ENCODE measurements at places on chromosomes 12 and 14.

DNA sequence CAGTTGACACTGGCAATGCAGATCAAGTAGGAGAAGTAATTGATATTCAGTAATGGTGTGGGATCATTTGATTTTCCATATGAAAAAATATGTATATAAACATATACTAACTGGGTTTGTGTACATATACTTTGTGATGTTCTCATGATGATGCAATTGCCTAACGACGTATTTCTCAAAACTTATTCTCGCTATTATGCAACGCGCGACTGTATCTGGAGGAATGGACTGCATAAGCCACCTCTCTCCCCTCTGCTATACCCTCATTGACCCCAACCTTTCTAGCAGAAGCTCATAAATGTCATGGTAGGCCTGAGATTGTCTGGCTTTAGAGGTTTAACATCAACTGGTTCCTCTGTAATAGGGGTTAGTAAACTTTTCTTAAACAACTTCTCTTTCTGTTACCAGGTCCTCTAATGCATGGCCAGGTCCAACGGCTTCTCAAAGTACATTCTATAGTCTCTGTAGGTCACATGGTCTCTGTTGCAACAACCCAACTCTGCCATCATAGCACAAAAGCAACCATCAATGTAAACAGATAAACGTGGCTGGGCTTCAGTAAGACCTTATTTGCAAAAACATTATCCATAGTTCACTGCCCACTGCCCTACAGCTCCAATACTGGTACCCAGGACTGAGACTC, 59.3 kb downstream of the FOXN3 start:
- no peak for DNase-seq

- DNase-seq, result no peak
These were observed 1.4 kb upstream of the FOS start for GRCh38 chr14:75277008-75277814.

- no peak for DNase-seq
These were observed 916 bp upstream of the CHPT1 start for GRCh38 chr12:101696251-101697196.

GRCh38 chr12:7486512-7486911, 17.1 kb downstream of the CD163 start:
- no peak for DNase-seq

DNA sequence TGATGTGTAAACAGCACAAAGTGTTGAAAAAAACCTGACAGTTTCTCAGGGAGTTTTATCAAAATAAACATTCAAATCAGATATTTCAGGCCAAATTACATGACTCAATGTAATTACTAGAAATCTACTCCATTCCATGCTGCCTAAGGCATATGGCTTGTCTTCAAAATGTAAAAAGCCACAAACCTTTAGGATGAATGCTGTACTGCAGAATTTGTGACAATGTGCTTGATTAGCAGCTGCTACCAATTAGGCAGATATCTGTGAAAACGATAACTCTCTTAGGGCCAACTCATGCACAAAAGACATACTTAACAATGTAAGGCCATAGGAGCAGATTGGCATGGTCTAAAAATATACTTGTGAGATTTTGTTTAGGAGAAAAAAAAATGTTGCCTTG, 267.0 kb downstream of the DACT1 start:
- no peak for DNase-seq

DNA sequence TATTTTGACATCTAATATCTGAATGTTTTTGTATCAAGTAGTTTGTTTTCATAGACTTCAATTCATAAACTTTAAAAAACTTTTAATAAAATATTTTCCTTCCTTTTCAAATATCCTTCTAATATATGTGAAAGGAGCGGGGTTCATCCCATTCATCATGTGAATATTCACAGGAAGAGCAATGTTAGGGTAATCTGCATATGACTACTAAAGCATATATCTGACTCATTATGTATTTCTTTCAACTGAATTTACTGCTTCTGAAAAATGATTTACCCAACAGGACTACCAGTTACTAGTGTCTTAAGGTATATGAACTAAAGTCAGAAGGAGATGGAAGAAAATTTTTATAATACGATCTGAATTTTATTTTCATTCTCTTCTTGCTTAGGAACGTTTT, 30.5 kb downstream of the DHRS7 start:
- no peak for DNase-seq

- no peak for DNase-seq
These were observed 10.3 kb upstream of the FLVCR2 start for GRCh38 chr14:75568140-75568539.

DNA sequence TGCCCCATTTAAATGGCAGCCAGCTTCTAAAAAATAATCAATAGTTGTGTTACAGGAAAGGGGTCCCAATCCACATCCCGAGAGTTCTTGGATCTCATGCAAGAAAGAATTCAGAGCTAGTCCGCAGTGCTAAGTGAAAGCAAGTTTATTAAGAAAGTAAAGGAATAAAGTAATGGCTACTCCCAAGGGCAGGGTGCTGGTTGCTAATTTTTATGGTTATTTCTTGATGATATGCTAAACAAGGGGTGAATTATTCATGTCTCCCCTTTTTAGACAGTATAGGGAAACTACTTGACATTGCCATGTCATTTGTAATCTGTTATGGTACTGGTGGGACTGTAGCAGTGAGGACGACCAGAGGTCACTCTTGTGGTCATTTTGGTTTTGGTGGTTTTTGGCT, 591.3 kb downstream of the LRFN5 start:
- no peak for DNase-seq

DNA sequence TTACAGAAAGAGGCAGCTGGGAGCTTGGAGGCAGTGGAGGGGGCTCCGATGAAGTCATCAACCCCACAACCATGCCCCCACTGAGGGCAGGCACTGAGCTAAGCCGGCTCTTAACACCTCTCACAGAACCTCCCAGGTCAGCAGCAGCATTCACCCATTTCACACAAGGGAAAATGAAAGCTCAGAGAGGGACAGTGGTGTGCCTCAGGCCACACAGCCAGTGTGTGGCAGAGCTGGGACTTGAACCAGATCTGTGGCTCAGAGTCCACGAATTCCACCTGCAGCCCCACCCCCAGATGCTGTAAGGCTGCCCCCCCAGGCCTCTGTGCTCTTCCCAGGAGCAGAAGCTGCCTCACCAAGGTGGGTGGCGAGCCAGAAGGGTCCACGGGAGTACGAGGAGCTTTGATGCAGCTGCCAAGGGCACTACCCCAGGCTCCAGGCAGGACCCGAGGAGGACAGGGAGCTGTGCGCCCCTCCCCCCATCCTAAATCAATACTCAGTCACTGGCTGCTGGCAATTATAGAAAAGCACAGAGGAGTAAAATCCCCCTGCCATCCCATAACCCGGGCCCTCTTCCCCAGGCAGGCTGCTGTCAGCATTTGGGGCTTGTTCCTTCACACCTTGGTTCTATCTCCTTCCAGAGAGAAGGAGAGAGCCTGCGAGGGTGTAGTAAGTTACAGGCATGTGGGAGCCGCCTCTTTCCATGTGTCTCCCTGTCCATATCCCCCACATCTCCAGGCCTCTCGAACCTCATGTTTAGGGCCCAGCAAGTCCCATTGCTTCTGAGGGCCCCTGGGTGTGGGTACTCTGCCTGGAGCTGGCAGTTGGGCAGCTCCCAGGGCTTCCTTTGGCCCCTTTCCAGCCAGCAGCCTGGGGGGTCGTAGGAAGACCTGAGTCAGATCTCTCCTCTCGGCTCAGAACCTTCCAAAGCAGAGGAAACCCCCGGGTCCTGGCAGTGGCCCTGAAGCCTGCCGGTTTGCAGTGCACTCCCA, 47.6 kb downstream of the FAM222A start:
- DNase-seq, result no peak

DNA sequence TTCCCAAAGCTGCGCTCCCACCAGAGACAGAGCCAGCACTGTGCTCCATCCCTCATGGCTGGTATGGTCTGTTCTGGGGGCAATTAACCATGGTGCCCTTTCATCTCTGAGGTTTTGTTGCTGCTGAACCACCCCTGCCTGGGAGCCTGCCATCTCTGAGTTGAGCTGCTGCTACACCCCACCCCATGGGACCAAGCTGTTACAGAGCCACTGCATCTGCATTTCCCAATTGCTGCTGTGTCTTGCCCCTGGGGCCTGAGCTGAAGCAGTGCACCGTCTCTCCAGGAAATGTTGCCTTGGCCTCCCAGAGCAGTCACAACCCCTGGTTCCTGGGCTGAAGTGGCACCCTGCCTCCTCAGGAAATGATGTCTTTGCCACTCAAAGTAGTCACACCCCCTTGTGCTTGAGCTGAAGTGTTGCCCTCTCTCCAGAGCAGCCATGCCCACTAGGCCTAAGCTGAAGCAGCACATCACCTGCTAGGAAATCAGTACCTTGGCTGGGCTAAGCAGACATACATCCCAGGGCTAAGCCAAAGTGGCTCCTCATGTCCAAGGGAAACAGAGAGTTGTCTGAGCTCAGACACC, 140.3 kb downstream of the RERGL start:
- no peak for DNase-seq

DNA sequence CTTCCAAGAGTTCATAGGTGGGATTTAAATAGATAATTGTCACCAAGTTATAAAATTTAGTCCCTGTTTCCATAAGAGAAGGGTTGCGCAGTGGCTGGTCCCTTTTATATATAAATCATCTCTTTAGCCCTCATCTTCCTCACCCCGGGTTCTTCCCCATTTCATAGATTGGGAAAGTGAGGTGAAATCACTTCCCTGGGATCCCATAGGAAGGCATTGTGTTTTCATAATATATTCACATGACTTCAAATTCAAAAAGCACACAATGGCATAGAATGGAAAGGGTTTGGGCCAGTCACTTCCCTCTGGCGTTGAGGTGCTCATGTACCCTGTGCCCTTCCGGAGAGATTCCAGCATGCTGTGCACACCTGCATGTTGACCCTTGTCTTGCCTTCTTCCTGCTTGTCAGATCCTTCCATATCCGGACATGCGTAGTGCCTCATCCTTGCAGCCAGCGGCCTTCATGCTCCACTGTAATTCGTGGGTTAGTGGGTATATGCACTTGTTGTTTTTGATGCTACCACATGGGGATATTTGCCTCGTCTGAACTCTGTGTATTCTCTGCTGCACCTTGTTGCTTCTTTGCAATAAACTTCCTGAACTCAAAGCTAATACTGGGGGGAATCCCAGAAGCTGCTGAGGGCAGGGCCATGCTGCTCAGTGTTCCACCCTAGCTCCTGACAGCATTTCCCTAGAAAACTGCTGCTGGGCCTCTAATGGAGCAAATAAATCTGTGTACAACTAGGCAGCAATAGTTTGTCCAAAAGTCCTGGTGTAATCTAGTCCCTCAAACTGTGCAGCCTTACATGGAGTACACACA, 59.6 kb downstream of the ANAPC7 start:
- DNase-seq, result no peak

- DNase-seq, result no peak
These were observed 59.8 kb upstream of the KCNA1 start for GRCh38 chr12:4849795-4850345.

DNA sequence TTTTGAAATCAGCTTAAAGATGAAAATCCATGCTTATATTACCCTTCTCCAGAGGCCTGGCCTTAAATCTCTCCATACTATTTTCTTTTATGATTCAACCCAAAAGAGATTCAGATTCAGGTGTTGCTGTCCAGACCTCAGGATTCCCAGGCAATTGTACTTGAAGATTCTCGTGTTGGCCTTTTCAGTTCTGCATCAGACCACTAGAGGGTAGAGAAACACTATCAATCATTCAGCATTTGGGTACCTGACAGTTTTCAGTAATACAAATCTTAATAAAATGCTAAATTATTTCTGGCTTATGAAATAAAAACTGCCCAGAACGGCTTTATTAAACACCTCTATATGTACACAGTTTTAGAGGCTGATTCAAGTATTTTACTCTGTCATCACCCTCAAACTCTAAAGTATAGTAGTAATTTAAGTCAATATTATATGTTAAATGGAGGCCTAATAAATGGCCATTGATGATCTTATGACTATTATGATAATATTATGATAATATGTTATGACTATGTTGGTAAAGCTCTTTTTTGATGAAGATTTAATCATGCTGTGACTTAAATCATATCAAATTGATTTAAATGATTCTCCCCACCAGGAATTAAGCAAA, 301.1 kb downstream of the DUSP6 start:
- peak; percentile 31 for DNase-seq

GRCh38 chr14:101217080-101217463, 313.6 kb upstream of the RTL1 start:
- no peak for DNase-seq

DNA sequence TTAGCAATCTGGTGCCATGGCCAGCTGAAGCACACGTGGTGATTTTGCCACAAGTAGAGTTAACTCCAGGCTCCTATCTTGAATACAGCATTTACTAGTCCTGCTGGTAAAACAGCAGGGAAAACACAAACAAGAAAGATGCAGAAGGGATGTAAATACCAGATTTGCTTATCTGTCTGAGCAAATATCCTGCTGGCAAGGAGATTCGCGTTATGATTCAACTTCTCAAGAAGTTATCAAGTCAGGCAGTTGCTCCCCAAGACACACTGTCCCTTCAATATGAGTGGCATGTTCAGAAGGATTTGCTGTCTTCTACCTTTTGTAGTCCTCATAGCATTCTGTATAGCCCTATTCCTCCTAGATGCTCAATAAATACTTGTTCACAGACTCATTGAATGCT, 171.2 kb upstream of the EGLN3 start:
- no peak for DNase-seq

- no peak for DNase-seq
These were observed at the start of gene MTA1 for GRCh38 chr14:105419195-105420091. Gene MTA1 (plus strand): TSS chr14:105419827. CDS start chr14:105420036, 209 bp downstream.

DNA sequence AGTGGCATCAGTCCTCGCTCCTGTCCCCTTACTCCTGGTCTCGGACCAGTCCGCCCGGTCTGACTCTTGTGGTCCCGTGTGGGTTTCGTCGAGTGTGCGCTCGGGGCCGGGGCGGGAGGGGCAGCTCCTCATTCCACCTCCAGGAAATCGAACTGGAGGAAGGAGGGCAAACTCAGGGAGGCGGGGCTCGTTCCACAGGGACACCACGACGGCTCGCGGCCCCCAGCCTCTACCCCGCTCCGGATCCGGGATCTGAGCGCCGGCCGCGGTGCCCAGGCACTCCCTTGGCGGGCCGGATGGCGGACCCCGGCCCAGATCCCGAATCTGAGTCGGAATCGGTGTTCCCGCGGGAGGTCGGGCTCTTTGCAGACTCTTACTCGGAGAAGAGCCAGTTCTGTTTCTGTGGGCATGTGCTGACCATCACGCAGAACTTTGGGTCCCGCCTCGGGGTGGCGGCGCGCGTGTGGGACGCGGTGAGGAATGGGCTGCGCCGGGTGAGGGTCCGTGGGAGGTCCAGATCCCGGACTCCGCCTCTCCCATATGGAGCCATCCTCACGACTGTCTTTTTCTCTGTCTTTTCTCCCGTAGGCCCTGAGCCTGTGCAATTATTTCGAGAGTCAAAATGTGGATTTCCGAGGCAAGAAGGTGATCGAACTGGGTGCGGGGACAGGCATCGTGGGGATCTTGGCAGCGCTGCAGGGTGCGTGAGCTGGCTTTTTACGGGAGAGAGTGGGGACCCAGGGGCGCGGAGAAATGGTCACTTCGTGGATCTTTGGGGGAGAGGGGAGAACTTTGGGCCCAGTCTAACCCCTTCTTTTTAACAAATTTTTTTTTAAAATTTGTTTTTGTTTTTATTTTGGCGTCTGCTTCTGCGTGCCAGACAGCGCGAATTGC, at the start of gene EEF1AKMT3:
TSS of gene EEF1AKMT3 (plus strand) at position 186 of the 894 bp plus-strand sequence. CDS start at position 297, 111 bp downstream.
- no peak for DNase-seq

All from fibroblast of skin of left biceps (primary cell).